ENCODE measurements at places on chromosomes 5 and 9.

GRCh38 chr9:24620741-24621140 lies 75.0 kb upstream of the IZUMO3 start:
- no peak for DNase-seq

GRCh38 chr5:166111021-166111420 lies 2180.4 kb upstream of the WWC1 start:
- no peak for DNase-seq

GRCh38 chr5:1814183-1815020 lies 13.2 kb downstream of the NDUFS6 start:
- no peak for DNase-seq

DNA sequence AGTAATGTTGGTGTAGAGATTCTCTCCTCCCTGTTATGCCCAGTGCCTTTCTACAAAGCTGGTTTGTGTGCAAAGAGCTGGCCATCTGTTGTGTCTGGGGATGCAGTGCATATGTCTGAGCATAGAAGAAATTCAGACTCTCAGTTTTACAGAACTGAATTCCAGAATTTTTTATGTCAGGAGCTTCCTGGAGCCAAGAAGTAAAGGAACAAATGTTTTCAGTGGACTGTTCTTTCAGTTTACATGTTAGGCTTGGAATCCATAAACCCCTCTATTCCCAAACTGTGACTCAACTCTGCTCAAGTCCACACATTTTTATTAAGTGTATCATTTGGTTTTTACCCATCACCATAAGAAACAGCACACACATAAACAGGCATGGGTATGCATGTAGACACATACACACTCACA lies 366.0 kb downstream of the BRINP1 start:
- DNase-seq = no peak

GRCh38 chr5:3778000-3778550 lies 182.4 kb downstream of the IRX1 start:
- no peak for DNase-seq

DNA sequence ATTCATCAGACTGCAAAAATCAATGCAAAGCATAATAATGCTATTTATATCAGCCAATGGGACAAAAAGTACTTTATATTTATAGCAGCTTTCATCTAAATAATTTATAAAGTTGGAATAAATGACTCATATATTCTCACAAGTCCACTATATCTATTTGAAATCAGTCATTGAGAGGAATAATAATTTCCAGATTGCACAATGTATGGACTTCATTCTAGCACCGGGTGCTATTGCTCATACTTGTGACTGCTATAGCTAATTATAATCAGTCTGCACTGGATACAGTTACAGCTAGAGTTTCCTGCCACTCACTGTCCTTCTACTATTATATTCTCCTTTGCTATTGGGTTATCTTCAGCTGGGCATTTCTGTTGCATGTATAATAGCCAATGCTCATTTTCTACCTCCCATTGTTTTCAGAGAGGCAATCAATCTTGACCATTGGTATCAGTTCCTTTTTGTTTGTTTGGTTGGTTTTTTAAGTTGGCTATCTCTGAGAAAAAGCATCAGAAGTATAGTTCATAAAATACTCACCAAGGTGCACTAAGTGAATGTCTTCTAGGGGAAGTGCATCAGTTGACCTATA lies 1.9 kb downstream of the CDH18 start:
- no peak for DNase-seq

- DNase-seq = peak; percentile 72
Observed at GRCh38 chr5:40680741-40681362, 1.1 kb downstream of the PTGER4 start.

GRCh38 chr5:108801301-108801700 lies 53.6 kb downstream of the FER start:
- no peak for DNase-seq

- DNase-seq = peak; percentile 94
Observed at GRCh38 chr5:140157032-140157781, 17.8 kb upstream of the CYSTM1 start.

DNA sequence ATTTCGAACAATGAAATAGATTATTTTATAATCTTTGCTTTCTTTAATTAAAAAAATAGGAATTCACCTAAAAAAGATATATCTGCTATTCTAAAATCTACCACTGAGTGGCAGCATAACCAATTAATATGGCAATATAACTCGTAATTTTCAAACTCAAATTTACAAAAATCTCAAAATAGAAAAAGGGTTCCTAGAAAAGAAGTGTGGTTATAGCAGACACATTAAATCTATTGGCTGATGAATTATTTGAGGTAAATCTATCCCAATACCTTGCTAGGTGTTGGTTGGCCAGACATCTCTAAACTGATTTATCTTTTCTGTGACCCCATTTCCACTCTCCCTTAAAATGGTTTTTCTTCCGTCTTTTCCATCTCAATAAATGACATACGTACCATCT lies 30.2 kb upstream of the NRG2 start:
- DNase-seq = no peak

GRCh38 chr5:100840370-100840769 lies 62.7 kb downstream of the ST8SIA4 start:
- DNase-seq = peak; percentile 55
